ENCODE measurements at places on chromosomes 6 and 20. TPM values are rescaled to one million over a fixed set of nuclear protein-coding genes. Genes with fewer than 3 reads are reported as not detected.

The NNAT gene
- polyA plus RNA-seq: 75.8 TPM

The PROKR2 gene
- polyA plus RNA-seq: not detected

The GPLD1 gene
- polyA plus RNA-seq: 2.2 TPM

The MOG gene
- polyA plus RNA-seq: 0.04 TPM

The LTA gene
- 0.96 TPM for polyA plus RNA-seq

The DDX39B gene
- polyA plus RNA-seq: 499 TPM
